ENCODE measurements at places on chromosomes 1 and 21.

DNA sequence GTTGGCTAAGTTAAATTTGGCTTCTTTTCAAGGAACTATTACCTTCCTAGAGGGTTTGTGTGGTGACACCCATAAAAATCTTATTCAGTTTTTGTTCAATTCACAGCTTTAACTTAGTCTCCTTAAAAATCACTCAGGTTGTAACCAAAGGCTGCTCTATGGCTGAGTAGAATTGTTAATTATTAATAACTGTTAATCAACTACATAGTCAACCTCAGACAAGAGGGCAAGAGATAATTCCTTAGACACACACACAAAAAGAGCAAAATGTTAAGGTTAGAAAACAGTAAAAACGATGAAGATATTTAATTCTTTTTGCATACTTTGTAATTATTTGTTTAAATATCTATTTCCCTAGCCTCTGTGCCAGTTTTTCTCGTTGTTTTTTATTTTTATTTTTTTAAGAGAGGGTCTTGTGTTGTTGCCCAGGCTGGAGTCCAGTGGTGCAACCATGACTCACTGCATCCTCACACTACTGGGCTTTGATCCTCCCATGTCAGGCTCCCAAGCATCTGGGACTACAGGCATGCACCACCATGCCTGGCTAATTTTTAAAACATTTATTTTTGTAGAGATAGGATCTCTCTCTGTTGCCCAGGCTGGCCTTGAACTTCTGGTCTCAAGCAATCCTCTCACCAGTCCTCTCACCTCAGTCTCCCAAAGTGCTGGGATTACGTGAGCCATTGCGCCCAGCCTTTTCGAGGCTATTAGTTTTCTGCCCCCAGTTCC, 215.2 kb downstream of the DISC1 start:
- no peak for DNase-seq

GRCh38 chr1:22490309-22490708, 38.7 kb downstream of the ZBTB40 start:
- no peak for DNase-seq

GRCh38 chr1:245235156-245235555, 80.4 kb downstream of the KIF26B start:
- DNase-seq, result no peak

DNA sequence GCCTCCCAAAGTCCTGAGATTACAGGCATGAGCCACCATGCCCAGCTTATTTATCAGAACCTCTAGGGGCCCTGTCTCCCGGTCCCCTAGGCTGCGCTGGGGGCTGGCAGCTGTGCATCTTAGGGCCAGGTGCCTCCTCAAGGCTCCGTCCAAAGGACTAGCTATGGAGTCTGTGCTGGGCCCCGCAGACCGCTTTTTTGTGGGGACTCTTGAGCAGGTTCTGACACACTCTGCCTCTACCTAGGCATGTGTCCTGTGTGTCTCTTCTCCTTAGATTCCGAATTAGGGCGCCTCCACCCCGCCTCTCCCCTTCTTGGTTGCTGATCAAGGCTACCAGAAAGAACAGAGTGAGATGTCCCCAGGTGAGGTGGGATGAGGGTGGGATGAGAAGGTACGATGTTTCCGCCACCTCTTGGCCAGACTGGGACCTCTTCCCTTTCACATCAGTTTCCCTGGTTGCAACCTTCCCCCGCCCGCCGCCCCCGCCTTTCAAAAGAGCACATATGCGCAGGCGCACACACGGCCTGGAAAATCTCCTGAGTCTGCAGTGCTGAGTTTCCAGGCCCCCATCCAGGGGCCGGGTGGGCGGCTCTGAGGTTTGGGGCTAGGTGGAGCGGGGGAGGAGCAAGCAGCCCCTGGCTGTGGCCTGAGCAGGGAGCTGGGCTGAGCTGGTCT, 5.0 kb upstream of the PTPN7 start:
- no peak for DNase-seq

GRCh38 chr1:244353551-244354091, 98.1 kb downstream of the ADSS2 start:
- DNase-seq, result no peak

GRCh38 chr1:162383516-162383915, 2.0 kb downstream of the C1orf226 start:
- DNase-seq, result no peak

DNA sequence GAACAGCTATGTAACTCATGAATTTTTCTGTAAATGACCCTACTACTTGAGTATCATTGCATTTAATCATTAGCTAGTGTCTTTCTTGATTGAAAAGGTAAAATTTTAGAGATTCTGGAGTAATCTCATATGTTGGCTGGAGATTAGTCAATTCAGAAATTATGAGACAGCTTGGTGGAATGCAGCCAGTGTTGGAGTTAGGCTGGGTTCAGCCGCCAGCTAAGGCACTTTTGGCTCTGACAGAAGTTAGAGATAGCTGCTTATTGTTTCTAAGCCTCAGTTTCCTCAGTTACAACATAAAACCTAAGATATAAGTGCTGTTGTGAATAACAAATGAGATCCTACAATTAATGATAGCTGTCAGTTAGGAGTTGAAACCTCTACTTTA, 49.4 kb downstream of the TBCE start:
- no peak for DNase-seq

DNA sequence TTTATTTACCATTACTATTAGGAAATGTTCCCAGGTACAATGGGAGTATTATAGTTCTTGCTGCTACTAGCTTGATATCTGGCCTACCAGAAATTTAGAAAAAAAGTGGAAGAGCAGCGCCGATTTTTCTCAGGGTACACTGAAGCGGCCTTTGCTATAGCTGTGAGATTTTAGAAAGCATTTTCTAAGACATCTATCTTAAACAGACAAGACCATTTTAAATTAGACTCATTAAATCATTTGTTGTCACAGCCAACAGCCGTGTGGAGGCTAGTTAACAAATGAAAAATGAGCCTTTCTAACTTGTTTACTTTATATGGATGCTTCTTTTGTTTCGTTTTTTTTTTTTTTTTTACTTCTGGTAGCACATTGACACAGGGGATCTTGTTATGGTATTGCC, 183.2 kb upstream of the ZRANB2 start:
- DNase-seq, result no peak

DNA sequence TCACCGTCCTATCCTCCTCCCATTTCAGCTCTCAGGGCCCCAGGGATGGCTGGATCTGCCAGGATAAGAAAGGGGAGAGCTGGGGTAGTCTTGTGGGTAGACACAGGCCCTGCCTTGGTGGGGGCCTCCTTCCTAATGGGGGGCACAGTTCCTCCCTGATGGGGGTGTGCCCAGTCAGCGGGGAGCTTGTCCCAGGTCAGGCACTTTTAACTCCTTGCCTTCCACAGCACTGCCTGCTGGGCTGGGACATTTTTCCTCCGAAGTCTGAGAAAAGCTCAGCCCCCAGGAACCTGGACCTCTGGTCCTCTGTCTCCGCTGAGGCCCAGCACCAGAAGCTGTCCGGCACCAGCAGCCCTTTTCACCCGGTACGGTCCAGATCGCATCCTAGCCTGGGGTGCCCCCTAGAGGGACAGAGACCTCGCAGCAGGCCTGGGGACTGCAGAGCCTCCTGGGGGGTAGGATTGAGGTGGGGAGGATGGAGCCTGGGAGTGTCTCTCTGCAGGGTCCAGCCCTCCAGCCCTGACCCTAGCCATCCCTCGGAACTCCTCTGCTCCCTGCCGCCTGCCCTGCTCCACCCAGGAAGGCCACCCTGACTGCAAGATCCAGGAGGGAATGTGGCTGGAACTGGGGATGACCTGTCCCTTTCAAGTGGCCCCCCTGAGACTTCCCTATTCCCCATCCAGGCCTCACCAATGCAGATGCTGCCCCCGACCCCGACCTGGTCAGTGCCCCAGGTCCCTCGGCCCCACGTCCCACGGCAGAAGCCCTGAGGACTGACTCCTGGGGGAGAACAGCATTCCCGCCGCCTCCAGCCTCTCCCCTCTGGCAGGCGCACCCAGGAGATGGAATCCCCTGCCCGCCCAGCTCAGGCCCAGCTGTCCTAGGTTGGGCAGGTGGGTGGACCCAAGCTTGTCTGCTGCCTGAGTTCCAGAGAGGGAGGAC, 12.0 kb downstream of the MIIP start:
- DNase-seq, result no peak

DNA sequence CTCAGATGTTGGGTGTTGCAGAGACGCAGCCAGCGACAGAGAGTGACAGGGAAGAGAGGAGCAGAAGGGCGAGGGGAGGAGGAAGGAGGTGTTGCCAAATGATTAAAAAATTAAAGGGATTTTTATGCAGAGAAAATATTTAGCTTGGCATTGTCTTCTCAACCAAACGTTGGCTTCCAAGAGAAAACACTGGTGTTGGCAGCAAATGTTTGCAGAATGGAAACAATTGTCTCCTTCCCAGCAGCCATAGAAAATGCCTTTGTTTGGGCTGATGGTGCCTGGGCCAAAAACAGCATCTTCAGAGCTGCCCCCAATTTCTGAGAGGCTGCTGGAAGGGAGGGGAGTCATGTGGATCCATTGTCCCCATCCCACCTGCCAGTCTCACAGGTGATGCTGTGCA, 29.7 kb upstream of the GRIK3 start:
- no peak for DNase-seq

- DNase-seq, result no peak
These were observed 145.6 kb downstream of the HMGB4 start for GRCh38 chr1:34009340-34009985.

DNA sequence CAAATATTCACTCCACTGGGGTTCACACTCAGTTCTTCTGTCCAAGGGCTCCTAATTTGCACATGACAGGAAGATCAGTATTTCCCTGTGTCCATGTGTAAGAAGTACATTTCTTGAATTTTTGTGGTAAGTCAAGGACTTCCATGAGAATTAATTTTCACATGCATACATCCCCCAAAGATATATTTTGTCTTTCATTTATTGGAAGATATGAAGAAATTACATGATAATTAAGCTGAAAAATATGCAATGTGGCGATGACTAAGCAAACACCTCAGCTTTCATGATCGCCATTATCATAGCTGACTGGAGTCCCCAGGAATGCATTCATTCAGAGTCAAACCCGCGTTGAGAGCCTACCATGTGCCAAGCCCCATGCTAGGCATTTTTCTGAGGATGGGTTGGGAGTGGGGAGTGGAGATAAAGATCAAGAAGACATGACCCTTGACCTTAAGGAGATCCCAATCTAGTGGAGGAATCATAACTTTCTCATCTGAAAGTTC, 104.6 kb upstream of the F3 start:
- DNase-seq, result no peak

DNA sequence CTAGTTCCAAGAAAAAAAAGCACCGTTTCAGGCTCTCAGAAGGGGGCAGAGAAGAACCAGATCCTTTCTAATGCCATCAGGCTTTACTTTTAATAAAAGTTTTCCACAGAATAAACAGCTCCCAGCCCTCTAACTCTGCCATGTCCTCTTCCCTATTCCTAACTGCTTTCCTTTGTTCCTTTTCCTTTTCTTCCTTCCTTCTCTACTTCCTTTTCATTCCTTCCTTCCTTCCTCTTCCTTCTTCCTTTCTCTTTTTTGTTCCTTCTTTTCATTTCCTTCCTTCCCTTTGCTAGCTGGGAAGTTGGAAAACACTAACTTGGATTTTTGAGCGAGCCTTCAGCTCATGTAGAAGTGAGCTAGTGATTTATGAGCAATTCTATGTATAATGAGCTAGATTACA, 46.2 kb downstream of the KDM5B start:
- DNase-seq, result no peak
